Hippocampal formation (tissue), 2 donors: ENCODE measurements at places on chromosomes 11 and 22.

- DNase-seq: no peak
These were observed 123.6 kb downstream of the ABTB2 start for GRCh38 chr11:34234086-34234740.

- no peak for DNase-seq
These were observed 130.0 kb downstream of the OSBP2 start for GRCh38 chr22:30824711-30825110.

GRCh38 chr11:123000721-123001120, 19.1 kb upstream of the BSX start:
- no peak for DNase-seq

DNA sequence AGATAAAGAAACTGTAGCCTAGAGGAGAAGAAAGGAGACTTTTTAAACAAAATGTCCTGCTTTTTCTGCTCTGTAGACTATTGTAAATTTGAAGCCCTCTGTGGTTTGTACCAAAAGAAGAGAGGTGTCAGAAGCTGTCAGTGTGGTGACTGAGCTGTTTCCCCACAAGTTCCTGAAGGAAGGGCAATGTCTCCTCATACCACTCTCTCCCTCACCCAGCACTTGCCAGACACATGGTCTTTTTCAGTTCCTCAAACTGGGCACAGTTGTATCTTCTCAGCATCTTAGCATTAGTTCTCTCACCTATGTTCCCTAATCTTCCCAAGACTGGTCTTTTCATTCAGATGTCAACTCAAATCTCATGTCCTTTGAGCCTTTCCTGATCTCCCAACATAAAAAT, 4.3 kb downstream of the BCO2 start:
- peak; percentile 5 for DNase-seq

DNA sequence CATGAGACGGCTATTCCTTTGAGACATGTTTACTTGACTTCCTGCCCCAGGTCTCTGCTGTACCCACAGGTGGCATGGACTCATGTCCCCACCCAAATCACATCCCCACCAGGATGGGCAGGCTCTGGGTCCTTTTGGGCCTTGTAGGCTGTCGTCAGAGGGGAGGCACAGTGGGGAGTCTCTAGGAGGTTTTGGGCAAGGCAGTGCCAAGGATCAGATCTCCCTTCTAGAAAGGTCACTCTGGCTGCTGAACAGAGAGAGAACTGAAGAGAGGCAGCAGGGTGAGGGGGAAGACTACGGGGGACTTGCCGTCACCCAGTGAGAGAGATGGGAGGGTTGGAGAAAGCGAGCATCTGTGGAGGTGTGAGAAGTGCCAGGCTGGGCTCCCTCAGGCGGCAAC, 4.6 kb upstream of the KCNQ1OT1 start:
- DNase-seq: no peak

- DNase-seq: no peak
These were observed 1354.0 kb upstream of the RAG2 start for GRCh38 chr11:37951996-37952395.

GRCh38 chr22:32355760-32356159, 1.9 kb upstream of the RFPL3 start:
- no peak for DNase-seq

GRCh38 chr11:78416285-78417174, 1.1 kb downstream of the GAB2 start:
- peak; percentile 86 for DNase-seq

GRCh38 chr11:75191330-75191717, 40.4 kb downstream of the SLCO2B1 start:
- DNase-seq: no peak

- no peak for DNase-seq
These were observed 535 bp downstream of the AQP11 start for GRCh38 chr11:77590194-77590782.

- no peak for DNase-seq
These were observed 158.4 kb downstream of the ETS1 start for GRCh38 chr11:128428935-128429334.

GRCh38 chr22:37634417-37634924, 5.0 kb upstream of the SH3BP1 start:
- DNase-seq: no peak

GRCh38 chr11:117565709-117566108, 231.3 kb downstream of the DSCAML1 start:
- DNase-seq: no peak

GRCh38 chr22:45775569-45776312, 104.1 kb downstream of the ATXN10 start:
- DNase-seq: no peak

DNA sequence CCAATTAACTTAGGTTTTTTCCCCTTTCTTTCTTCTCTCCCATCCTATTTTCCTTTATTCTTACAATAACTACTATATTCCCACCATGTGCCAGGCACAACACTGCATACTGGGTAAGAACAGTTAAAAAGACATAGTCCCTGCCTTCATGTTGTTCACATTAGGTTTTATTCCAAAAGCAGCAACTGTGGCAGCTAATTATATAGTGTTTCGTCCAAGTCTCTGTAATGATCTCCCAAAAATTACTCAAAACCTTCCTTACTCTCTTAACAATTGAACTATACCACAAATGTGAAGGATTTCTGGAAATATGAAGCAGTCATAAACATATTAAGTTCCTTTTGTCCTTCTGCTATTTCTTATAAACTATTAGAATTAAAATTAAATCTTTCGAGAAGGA, 184.1 kb upstream of the C11orf58 start:
- DNase-seq: no peak

DNA sequence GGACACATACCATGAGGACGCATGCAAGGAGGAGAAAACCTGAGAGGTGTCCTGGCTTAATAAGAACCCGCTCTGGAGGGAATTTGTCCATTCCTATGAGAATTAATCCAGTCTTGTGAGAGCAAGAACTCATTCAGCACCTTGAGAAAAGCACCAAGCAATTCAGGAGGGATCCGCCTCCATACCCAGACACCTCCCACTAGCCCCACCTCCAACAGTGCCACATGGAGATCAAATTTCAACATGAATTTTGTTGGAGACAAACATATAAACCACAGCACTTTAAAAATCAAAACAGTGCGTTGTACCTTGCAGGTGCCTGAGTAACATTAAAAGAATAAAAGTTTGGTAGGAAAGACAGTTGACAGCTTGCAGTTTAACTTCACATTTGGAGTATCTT, 11.4 kb downstream of the UBE4A start:
- no peak for DNase-seq

DNA sequence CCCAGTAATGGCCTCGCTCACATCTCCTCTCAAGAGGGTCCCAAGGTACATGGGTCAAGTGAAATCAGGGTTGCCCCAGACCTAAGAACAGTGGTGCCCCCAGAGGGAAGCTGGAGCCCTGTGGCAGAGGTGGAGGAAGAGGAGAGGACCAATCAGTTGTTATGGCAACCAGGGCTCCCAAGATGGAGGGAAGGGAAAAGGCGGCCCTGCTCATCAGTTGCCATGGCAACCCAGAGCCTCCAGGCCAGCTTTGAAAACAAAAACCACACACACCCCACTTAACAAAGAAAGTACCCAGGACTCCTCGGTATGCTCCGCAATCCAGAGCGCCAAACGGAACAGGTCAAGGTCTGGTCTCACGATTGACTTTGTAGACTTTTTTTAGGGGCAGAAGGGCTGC, 53.5 kb upstream of the SLC35C1 start:
- peak; percentile 7 for DNase-seq

DNA sequence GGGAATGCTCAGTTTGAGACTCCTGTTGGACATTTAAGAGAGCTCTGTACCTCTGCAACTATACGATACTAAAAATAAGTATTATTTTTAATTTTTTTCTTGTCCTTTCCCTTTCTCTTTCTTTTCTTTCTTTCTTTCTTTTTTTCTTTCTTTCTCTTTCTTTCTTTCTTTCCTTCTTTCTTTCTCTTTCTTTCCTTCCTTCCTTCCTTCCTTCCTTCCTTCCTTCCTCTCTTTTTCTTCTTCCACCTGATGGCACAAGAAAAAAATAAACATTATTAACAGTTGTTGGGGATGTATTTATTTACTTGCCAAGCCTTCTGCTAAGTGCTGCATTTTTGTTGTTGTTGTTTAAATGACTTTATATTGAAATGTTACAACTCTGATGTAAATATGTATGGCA, 39.5 kb downstream of the GRAMD1B start:
- no peak for DNase-seq

- no peak for DNase-seq
These were observed 51.7 kb upstream of the FBXO3 start for GRCh38 chr11:33825854-33826560.

GRCh38 chr11:77117492-77117891, 10.6 kb upstream of the MYO7A start:
- no peak for DNase-seq

- DNase-seq: no peak
These were observed 48.5 kb upstream of the GCAT start for GRCh38 chr22:37759281-37759680.

DNA sequence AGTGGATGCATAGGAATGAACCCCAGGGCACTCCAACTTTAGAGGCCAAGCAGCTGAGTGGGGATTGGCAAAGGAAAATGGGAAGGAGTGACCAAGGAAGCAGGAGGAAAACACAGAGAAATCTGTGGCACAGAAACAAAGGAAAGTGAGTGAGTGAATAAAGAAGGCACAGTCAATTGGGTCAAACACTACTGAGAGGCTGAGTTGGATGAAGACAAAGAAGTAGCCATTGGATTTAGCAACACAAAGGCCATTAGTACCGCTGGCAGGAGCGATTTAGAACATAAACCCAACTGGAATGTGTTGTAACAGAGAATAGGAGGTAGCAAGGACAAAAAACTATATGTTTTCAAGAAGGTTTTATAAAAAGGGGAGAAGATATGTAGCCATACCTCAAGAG, 6.6 kb upstream of the NXPE1 start:
- no peak for DNase-seq

- no peak for DNase-seq
These were observed 2.1 kb downstream of the TPCN2 start for GRCh38 chr11:69050592-69051380.

DNA sequence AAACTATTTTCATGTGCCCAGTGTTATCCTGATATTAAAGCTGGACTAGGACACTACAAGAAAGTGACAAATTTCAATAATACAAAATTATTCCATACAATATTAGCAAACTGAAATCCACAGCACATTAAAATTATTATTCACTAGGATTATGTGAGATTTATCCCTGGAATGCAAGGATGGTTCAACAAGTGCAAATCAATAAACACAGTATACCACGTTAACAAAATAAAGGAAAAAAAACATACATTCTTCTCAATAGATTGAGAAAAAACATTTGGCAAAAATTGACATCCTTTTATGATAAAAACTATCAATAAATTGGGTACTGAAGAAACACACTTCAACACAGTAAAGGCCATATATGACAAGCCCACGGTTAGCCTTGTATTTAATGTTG, 1758.2 kb upstream of the RAG2 start:
- DNase-seq: no peak

- DNase-seq: no peak
These were observed 168.7 kb downstream of the WT1 start for GRCh38 chr11:32266601-32267000.

GRCh38 chr11:86069408-86070101, 671 bp upstream of the PICALM start:
- no peak for DNase-seq

DNA sequence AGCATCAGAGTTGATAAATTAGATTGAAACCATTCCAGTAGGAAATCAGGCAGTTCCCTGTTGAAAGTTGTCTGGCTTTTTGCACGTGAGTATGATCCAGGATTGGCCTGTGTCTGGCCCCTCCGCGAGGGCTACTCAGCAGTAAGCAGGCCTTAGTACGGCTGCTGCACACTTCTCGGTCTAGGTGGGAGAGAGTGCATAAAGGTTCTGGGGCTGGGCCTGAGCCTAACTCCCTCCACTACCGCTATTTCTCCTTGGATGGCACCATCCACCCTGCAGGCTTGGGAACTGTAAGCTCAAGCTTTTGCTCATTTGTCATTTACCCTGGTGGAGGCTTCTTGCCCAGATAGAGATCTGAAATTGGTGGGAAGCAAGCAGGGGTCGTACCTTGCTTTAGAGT, 22.0 kb downstream of the TUB start:
- no peak for DNase-seq

DNA sequence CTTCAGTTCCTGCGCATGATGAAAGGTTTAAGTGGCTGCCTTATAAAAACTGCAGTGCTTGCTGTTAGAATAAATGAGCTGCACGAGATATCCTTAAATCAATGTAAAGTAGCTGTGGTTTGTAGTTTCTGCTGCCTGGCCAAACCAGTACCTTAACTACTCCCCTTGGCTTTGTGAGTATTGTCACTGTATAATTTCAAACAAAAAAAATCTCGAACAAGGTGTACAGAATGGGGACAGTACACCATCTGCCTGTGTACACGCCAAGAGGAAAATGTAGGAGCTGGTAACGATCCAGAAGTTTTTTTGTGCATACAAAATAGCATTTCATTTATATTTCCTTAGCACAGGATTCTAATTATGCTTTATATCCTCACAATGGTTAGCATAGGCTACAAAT, 20.6 kb upstream of the NDUFC2 start:
- DNase-seq: no peak

GRCh38 chr11:125179895-125180294, 15.3 kb downstream of the PKNOX2 start:
- no peak for DNase-seq

DNA sequence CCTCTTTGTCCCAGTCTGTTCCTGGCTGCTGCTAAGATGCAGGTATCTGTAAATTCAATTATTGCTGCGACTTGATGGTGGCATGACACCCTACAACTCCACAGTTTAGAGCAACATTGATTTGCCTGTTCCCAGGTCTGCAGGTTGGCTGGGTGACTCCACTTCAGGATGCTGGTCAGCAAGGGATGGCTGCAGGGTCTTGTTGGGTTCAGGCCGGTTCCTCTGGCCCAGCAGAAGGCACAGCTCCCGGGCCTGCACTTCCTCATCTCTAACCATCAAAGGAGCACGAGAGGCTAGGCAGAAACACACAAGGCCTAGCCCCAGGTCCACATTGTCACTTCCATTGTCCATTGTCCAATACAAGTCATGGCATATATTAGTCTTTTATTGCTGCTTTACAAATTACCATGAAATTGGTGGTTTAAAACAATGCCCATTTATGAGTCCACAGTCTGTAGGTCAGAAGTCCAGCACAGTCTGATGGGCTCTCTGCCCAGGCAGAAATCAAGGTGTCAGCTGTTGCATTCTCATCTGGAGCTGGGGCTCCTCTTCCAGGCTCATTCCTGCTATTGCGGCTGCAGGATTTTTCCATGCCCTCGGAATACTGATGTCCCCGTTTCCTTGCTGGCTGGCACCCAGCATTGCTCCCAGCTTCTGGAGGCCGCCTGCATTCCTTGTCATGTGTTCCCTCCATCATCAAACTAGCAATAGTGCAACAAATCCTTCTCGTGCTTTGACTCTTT, 96.6 kb upstream of the LMO1 start:
- DNase-seq: no peak

- DNase-seq: no peak
These were observed 27.0 kb downstream of the RBMXL2 start for GRCh38 chr11:7115780-7116179.

DNA sequence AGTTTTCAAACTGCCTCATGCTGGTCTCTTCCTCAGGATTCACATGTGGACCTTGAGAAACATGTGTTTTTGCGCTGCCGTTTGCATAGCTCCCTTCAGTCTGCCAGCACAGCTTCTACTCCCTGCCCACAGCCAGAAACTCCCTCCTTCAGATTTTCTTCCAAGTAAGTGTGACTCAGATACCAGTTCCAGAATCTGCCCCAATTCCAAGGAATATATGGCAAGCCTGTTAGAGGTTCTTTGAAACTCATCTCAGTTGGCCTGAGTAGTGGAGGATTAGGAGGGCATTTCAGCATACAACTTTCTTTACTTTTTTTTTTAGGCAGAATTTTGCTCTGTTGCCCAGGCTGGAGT, 67.1 kb downstream of the SNX19 start:
- no peak for DNase-seq
